ENCODE measurements at places on chromosomes 4 and X.

- DNase-seq: no peak
Observed at GRCh38 chr4:27173280-27173679, 312.6 kb downstream of the STIM2 start.

GRCh38 chr4:125389713-125390112, 75.0 kb downstream of the FAT4 start:
- no peak for DNase-seq

- no peak for DNase-seq
Observed at GRCh38 chr4:142408003-142408441, 438.1 kb downstream of the INPP4B start.

DNA sequence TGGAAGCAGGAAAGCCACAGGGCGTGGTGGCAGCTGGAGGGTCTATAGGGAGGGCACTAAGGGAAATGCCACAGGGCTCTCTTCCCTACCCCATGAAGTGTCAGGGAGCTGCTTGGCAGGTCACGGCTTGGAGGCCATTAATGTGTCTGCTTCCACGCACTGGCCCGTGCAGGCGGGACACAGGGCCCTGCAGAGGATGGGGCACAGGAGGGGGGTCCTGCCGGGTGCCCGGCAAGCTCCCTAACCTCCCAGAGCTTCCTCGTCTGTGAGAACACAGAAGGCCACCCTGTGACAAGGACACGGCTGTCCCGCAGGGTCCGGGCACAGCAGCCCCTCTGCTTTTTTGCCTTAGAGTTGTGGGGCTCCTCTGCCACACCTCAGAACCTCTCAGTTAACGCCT, 25.5 kb downstream of the FAM53A start:
- DNase-seq: no peak

DNA sequence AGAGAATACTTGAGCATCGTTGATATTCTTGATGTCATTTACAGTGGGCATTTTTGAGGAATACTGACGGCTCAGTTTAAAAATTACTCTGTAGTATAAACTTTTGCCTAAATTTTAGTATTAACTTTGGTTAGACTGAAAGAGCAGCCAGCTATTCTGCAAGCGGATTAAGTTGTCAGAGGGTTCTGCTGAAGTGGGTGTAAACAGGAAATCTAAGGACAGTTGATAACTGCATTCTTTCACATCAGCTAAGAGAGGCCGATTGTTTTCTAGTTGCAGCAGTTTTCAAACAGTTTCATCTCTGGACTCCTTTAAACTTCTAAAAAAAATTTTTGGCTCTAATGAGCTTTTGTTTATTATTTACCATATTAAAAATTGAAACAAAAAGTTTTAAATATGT, 149.6 kb downstream of the RAPGEF2 start:
- DNase-seq: peak; percentile 48

DNA sequence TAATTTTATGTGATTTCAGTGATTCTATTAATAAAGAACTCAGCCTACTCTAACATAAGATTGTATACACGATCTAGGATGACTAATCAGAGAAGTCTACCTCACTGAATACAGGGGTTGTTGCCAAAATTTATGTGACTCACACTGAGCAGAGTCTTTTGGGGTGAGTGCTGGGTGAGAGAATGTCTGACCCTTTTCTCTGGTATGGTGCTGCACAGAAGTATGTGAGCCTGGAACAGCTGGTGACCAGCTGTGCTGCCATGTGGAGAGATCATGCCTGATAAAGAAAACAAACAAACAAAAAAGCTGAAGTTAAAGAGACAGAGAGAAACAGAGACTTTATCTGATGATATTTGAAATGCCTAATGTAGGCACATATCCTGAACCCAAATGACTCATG, 618.1 kb upstream of the GRIA3 start:
- no peak for DNase-seq

DNA sequence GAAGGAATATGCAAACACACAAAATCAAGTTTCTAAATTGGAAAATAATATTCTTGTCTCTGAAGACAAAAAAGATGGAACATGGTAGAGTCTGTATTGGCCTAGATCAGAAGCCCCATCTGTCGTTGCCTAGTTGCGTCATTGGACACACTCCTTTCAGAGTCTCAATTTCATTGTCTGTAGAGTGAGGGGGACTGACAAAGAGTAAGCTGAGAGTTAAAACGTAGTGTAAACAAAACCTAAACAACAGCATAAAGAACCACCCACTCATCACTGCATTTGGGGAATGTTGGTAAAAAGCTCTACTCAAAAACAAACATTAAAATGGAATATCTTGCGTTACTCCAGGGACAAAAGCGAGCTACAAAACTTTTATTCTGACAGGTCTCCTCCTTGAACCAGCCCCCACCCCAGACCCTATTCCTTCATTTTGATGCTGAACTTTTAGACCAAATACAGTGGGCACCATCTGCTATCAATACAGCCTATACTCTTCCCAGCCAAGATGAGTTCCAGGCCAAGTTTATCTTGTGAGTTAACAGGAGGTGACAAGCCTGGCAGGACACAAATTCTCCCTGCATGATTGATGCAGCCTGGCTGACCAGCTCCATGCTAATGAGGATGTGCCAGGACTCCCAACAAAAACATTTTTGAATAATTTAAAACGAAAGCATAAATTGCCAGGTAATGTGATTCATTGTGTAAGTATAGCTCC, 125.2 kb downstream of the COL25A1 start:
- DNase-seq: no peak

GRCh38 chr4:149280806-149281205, 534.8 kb downstream of the IQCM start:
- no peak for DNase-seq

GRCh38 chr4:128452415-128452814, 164.8 kb upstream of the PGRMC2 start:
- no peak for DNase-seq

DNA sequence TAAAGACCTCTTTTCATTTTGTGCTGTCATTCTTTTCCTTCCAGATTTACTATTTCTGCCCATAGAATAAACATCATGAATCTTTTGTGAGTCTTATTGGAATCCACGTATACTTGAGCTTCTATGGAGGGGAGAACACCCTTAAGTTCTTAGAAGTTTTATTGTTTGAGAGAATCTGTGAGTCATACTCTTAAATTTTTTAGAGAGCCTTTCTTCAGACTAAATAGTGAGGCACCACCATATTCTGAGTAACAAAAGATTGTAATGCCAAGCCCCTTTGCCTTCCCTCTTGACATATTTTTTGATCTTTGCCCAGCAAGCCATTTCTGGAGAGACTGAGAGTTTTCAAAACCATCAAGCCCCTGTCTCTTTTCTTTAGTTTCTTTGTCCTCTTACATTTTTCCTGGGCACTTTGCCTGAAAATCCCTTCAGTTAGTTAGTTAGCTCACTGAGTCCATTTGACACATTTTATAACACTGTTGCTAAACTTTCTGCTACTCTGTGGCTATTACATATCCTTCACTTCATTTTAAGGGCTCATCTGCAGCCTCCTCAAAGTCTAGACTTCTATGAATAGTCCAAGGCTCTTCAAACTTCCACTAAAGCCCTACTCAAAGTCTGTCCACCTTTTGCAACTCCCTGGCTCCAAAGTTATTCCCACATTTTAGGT, 65.3 kb upstream of the NDUFC1 start:
- DNase-seq: no peak

DNA sequence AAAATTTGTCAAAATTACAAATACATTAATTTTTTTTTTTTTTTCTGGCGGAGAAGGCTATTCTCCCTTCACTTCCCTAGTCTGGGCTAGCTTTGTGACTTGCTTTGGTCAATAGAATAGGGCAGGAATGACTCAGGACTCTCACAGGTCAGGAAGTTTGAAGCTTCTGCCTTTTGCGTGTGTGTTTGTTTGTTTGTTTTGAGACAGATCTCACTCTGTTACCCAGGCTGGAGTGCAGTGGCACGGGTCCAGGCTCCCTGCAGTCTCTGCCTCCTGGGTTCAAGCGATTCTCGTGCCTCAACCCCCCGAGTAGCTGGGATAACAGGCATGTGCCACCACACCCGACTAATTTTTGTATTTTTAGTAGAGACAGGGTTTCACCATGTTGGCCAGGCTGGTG, 55.9 kb upstream of the USP9X start:
- no peak for DNase-seq

DNA sequence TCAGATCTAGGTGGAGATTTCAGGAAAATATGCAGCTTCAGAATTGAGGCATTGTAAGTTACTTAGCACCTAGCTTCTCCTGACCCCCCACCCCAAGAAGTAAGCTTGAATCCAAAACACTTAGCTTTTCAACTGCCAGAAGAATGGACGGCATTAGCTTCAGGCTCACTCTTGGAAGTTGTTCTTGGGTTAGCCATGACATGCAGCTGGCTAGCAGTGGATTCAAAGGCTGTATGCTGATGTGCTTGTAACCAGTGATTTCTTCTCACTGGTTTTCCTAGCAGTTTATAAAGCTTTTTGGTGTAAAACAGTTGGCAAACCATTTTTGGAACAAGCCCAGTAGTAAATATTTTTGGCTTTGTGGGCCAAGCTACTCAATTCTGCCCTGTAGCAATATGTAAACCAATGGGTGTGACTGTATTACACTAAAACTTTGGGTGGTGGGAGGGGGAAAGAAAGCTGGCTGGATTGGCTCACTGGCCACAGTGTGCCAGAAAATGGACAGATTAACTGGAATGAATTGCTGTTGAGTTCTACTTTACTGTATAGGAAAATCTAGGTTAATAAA, 85.6 kb downstream of the SHROOM2 start:
- DNase-seq: no peak

DNA sequence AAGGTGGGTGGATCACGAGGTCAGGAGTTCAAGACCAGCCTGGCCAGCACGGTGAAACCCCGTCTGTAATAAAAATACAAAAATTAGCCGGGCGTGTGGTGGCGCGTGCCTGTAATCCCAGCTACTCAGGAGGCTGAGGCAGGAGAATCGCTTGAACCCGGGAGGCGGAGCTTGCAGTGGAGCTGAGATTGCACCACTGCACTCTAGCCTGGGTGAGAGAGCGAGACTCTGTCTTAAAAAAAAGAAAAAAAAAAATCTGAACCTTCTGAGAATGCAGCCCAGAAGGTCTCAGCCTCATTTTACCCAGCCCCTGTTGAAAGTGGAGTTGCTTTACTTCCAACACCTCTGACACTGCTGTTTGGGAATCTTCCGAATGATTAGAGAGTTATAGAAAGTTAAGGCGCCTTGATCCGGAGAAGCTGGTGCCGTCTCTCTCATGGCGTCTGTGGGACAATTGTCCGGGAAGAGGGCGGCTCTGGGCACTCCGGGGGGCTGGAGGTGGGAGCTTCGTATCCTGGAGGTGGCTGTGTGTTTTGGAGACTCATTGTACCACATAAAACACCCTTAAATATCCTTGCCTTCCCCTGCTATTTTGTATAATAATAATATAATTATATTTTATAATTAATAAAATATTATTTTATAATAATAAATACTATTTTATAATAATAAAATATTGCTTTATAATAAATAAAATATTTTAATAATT, 92.7 kb upstream of the PPP2R3B start:
- DNase-seq: no peak

GRCh38 chr4:113513382-113513781, 248.2 kb downstream of the CAMK2D start:
- DNase-seq: no peak

- DNase-seq: peak; percentile 41
Observed at GRCh38 chrX:72540318-72540717, 32.3 kb downstream of the HDAC8 start.

GRCh38 chr4:13544606-13545393, 492 bp upstream of the NKX3-2 start:
- peak; percentile 59 for DNase-seq

GRCh38 chr4:155953151-155954117, at the start of gene CTSO:
CTSO (minus strand) TSS chr4:155953866; CDS start chr4:155953847, 19 bp downstream.
- DNase-seq: peak; percentile 83

- peak; percentile 65 for DNase-seq
Observed at GRCh38 chr4:129362691-129363274, 266.8 kb downstream of the C4orf33 start.

DNA sequence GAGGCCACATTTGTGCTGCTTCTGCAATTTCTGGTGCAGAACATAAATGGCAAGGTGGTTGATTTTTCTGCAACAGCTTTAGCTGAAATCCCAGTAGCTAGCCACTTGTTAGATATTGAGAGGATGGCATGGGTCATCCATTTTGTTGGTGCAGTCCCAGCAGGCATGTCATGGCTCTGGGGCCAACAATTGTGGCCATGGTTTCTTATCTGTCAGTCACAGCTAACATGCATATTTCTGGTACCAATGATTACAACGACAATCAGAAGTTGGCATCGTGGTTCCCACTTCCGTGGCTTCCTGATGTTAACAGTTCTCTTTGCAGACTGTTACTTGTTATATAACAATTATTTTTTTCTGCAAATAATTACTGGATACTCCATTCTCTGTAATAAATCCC, 42.8 kb upstream of the PRKG2 start:
- DNase-seq: peak; percentile 93

Measured in common myeloid progenitor, CD34-positive (primary cell).